Smooth muscle cell of the umbilical artery (primary cell): ENCODE measurements at places on chromosomes 11 and 22. TPM values are rescaled to one million over a fixed set of nuclear protein-coding genes. Genes with fewer than 3 reads are reported as not detected.

The GAL gene
- total RNA-seq = 0.59 and 0.74 TPM in 2 replicates

The MGAT3 gene
- total RNA-seq = under 0.01 and 0.09 TPM in 2 replicates

The CASP1 gene
- total RNA-seq = 8.8 and 14.8 TPM in 2 replicates

The OR2AT4 gene
- total RNA-seq = not detected in 2 replicates

The DDTL gene
- 0.59 and 0.60 TPM in 2 replicates for total RNA-seq

The USH1C gene
- total RNA-seq = not detected in 2 replicates

The GAL3ST1 gene
- total RNA-seq = 0.18 TPM in 1 of 2 replicates, not detected in the other
